Fibroblast of villous mesenchyme (primary cell): ENCODE measurements at places on chromosomes 12 and 14. TPM values are rescaled to one million over a fixed set of nuclear protein-coding genes. Genes with fewer than 3 reads are reported as not detected.

The EML5 gene
- 0.32 and 0.86 TPM in 2 replicates for total RNA-seq

The PHC1 gene
- total RNA-seq: 13.2 and 13.8 TPM in 2 replicates

The LMNTD1 gene
- total RNA-seq: not detected in 2 replicates

The COA8 gene
- total RNA-seq: 22.9 and 32.0 TPM in 2 replicates

The FAM181A gene
- total RNA-seq: not detected in 2 replicates

The GALNT9 gene
- total RNA-seq: not detected in 2 replicates

The TTC6 gene
- under 0.01 TPM in 2 replicates for total RNA-seq

The AMDHD1 gene
- not detected in 2 replicates for total RNA-seq

The TMTC1 gene
- total RNA-seq: 12.2 and 33.2 TPM in 2 replicates

GRCh38 chr12:62817556-62818271 is 117.2 kb downstream of the PPM1H start:
- DNase-seq: peak; percentile 71

DNA sequence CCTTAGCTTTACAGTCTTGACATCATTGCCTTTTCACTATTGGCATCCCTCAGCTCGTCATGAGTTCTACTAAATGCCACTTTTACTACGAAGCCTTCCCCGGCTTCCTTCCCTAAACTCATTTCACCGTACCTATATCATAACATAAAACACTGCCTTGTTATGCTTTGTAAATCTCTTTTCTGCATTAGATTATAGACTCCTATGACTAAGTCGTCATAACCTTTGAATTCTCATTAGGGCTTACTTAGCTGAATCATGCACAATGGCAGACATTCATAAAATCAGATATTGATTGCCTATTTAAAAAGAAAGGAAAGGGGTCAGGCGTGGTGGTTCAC is 21.0 kb downstream of the BTG1 start:
- no peak for DNase-seq

DNA sequence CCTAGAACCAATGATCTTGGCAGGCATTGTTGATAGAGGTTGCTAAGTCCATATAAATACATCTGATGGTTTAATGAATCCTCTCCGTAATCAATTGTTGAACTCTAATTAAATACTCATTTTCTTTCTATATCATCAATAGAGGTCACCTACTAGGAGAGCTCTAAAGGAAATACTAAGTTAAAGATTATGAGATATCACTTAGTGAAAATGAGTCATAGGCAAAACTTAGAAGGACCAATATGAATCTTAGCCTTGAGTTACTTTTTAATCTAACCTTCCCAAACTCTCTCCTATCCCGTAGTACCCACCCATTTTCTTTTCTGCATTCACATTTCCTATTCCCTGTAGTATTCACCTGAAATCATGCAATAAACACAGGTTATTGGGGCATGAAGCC is 50.2 kb downstream of the MBIP start:
- no peak for DNase-seq

DNA sequence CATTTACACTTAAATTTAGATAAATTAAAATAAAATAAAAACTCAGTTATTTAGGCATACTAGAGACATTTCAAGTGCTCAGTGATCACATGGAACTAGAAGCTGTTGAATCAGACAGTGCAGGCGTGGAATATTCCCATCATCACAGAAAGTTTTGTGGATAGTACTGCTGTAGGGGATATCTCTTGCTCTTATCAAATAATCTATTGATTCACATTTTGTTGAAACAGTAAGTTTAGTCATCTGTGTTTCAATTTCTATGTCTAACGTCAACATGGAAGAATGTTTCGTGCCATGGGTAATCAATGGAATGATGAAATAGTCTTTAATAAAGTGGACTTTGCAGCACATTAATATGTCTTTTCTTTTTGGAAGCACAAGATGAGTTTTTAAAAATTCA is 108.6 kb downstream of the PAH start:
- no peak for DNase-seq

- no peak for DNase-seq
Measured at GRCh38 chr14:61558271-61558670, 137.0 kb upstream of the HIF1A start.

DNA sequence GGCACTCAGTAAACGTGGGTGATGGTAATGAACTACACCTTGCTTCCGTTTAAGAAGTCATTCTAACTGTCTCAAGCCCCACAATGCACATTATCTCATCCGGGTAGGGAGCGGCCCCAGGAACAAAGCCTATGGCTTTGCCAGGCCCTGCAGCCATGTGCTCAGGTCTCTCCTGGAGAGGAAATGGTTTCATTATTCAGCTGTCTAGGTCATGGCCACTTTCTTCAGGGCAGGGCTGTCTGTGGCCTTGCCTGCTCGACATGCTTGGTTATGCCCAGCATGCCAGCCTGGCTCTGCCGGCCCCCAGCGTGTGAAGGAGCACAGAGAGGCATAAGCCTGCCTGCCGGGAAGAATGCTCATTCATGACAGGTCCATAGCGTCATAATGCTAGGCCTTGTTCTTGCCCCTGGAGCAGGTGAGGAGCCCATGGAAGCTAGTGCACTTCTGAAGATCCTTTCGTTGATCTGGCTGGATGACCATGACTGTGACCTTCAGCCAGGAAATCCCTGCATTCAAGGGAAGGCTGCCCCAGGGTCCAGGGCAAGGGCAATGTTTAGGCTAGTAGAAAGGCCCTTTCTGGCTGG is 26.3 kb upstream of the FOS start:
- no peak for DNase-seq

DNA sequence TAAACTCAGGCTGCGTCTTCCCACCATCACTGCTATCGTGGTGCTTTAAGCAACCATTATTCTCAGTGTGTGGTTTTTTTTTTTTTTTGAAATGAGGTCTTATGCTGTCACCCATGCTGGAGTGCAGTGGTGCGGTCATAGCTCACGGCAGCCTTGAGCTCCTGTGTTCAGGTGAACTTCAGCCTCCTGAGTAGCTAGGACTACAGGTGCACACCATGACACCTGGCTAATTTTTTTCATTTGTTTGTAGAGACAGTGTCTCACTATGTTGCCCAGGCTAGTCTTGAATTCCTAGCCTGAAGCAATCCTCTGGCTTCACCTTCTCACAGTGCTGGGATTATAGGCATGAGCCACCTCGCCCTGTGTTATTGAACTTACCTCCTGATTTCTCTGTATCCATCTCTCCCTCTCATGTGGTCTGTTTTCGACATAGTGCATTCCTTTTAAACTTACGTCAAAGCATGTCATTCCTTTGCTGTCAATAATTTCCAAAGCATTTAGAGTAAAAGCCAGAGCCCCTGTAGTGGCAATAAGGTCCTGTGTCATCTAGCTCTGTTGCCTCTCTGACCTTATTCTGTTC is 255.5 kb downstream of the SNAPC1 start:
- no peak for DNase-seq

GRCh38 chr12:61798778-61799177 is 461.4 kb upstream of the USP15 start:
- DNase-seq: peak; percentile 7

DNA sequence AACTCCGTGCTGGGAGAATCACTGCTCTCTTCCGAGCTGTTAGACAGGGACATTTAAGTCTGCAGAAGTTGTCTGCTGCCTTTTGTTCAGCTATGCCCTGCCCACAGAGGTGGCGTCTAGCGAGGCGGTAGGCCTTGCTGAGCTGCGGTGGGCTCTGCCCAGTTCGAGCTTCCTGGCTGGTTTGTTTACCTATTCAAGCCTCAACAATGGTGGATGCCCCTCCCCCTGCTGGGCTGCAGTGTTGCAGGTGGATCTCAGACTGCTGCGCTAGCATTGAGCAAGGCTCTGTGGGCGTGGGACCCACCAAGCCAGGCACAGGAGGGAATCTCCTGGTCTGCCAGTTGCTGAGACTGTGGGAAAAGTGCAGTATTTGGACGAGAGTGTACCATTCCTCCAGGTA is 43.7 kb downstream of the GPR137C start:
- no peak for DNase-seq

DNA sequence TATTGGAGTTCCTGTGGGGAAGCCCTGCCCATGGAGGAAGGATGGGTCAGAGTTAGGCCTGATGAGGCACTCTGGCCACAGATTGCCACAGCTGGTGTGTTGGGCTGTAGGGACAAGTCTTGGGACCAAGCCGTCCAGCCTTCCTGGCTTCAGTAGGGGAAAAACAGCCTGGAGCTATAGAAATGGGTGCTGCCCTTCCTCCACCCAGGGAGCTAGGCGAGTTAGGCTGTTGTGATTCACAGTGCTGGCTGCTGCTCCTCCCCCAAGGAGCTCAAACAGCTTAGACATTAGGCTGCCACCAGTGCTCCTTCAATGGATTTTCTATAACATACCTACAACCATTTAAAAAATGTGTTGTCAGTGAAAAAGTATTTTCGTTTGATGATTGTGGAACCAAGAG is 274.3 kb downstream of the RPL10L start:
- no peak for DNase-seq

DNA sequence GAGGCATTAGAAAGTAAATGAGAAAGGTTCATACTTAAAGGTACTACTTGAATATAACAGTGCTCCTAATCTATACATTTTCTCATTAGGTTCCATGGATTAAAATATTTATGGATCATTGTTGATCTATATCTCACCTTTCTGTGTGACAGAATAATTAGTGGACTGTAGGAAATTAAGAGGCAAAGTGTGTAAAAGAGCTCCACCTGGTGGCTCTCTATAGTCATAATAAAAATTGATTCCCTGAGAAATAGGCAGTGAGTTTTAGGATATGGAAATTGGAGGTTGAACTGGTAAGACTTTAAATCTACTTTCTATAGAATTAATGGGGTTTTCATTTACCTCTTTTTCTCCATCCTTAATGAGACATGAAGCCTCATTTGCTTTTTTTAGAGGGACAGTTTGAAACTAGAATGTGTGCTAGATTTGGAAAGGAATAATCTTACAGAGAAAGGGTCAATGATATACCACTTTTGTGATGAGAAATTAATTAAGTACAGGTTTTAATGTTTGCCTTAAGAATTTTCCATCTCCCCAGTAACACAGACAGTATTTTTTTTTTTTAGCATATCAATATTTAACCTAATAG is 11.8 kb upstream of the DERA start:
- DNase-seq: peak; percentile 46

DNA sequence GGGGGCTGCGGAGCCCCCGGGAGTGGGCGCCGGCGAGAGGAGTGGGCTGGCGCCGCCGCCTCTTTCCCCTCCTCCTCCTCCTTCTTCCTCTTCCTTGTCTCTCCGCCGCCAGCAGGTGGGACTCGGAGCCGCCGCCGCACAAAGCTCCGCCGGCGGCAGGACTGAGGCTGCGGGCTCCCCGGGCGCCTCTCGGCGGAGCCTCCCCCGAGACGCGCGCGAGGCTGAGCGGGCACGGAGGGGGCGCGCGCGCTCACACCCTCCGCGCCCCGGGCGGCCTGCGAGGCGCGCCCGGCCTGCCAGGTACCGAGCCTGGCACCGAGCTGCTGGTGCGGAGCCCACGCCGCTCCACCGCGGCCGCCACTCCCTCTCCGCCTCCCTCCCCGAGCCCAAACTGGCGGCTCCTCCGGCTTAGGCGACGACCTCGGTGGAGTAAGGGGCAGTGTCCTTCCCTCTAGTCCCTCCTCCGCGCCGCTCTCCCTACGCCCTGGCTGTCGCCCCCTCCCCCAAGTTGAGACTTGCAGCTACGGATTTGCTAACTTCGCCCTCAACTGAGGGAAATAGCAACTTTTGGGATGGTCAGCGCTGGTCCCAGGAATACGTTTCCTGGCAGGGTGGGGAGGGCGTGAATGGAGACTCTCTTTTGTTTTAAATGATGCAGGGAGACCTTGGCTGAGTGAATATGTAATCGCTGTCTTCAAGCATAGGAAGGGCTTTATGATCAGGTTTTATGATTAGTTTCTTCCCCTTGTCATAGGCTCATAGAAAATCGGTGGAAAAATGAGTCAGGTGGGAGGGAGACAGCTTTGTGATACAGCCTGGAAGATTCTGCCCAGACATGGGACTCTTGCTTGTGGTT is 199.5 kb upstream of the CAND1 start:
- DNase-seq: no peak

GRCh38 chr12:24488091-24488596 is 460.8 kb downstream of the BCAT1 start:
- no peak for DNase-seq

DNA sequence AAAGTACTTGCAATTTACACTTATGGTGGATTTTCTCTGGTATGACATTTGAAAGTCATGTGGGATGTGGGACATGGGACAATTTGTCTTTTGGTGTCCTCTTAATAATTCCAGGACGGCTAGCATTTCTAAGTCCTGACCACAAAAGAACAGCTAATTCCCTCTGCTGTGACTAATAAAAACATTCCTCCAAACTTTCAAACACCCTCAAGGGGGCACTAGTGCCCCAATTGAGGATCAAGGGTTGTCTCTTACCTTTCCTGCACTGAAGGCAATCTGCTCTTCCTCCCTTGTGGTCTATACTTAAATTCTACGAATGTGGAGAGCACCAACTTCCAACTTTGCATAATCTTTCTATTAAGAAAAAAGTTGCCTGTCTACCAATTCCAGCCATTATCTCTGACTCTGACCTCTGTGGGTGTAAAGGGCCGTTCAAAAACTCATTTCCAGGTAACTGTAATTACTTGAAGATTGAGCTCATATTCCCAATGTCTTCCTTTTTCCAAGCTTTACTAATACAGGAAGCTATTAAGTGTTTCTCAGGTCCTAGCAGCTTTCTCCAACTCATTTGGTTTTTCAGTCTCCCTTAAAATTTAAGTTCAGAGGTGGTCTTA is 210.2 kb downstream of the PTPRO start:
- DNase-seq: peak; percentile 87
